ENCODE measurements at places on chromosomes 4 and X.

GRCh38 chr4:189396435-189396834 is 544.2 kb upstream of the FRG1 start:
- DNase-seq: no peak

DNA sequence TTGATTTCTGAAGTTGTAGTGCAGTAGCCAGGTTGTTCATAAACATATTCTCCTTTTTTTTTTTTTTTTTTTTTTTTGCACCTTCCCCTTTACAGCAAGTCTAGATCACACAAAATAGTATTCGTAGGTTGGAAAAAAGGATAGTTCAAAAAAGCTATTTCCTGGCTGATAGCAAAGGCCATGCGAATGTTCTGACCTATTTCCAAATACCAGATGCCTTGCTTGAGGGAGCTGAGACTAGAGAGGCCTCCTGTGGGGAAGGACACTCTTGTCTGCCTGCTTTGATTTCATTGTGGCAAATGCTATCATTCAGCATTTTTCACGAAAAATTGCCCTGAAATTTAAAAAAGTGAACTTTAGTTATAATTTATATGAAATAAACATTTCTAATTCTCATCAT is 111.4 kb downstream of the MAD2L1 start:
- no peak for DNase-seq

GRCh38 chr4:181008164-181008563 is 1235.0 kb upstream of the TENM3 start:
- DNase-seq: no peak

- no peak for DNase-seq
Measured at GRCh38 chr4:71639380-71639779, 144.5 kb downstream of the GC start.

- no peak for DNase-seq
Measured at GRCh38 chr4:1614854-1615595, 69.1 kb downstream of the FAM53A start.

GRCh38 chr4:141220271-141220670 is 424 bp upstream of the ZNF330 start:
- no peak for DNase-seq

DNA sequence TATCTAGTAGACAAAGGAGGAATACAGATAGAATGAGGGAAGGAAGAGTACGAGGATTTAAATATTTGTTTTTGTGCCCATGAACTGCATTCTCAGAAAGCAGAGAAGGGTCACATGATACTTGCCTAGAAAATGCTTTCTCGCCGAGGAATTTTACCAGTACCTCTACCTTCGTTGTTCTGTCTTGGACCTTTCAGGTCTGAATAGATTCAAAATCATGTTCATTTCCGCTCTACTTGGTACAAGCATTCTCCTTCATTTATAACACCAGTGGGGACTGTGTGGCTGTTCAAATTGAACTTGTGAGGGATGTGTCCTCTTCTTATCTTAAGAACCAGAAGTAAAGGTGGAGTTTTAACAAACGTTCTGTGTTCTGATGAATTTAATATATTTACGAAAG is 1.9 kb downstream of the USP38 start:
- no peak for DNase-seq

DNA sequence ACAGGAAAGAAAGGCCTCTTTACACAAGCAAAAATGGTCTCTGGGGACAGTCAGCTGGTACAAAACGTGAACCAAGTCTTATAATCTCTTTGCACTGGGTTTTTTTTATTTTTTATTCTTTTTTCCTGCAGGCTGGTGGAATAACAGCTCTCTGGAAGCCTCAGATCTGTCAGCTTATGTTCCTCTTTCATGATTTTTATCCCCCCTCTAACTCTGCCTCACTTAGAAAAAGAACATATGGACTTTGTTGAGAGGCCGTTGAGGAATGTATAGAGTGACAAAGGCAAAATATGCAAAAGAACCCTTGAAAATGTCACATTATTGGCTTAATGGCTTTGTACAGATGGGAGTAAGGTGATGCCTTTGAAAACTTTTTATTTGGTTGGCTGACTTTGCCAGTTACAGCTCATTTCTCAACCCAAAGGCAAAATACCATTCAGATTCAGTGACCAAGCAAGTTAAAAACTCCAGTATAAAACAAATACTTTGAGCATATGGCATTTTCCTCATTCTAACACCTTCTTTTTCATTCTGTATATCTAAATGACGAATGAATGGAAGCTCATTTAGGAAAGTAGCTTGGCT is 111.1 kb downstream of the RNF150 start:
- no peak for DNase-seq

DNA sequence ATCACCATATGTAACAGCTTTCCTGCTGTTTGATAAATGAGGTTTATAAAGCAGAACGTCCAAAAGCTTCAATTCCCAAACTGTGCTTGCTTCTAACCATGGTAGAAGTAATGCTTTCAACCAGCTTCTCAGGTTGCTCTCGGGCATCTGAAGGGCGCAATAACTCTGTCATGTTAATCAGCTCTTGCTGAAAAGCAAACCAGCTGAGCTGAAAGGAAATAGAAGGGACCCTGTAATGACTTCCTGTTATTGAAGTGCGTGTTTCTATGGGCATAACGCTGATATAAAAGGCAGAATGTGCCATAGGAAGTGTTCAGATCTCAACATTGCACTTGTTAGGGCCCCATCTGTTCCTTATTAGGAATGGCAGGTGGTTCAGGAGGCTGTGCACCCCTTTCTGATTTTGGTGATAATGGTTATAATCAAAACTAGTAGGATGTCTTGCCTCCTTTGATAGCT is 21.2 kb downstream of the HERC3 start:
- no peak for DNase-seq

- no peak for DNase-seq
Measured at GRCh38 chr4:38503689-38504395, 160.2 kb upstream of the KLF3 start.

GRCh38 chrX:154417157-154417556 is 5.8 kb downstream of the TAFAZZIN start:
- DNase-seq: no peak

GRCh38 chr4:33340168-33340567 is 2620.0 kb downstream of the PCDH7 start:
- no peak for DNase-seq

DNA sequence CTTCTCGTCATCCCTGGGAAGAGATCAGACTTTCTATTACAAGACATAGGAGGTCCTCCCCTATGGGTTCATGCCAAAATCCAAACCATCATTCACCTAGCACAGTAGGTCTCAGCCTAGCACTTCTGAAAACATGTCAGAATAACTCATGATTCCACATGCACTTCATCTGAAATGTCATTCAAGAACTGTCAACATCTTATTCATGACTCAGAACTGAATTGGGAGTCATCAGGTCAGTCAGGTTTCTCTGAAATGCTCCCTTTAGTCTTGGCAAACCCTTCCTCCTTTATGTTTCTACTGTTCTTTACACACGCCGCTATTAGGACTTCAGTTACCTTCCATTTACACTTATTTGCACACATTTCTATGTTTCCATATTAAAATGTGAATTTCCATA is 67.2 kb downstream of the ANTXR2 start:
- no peak for DNase-seq

DNA sequence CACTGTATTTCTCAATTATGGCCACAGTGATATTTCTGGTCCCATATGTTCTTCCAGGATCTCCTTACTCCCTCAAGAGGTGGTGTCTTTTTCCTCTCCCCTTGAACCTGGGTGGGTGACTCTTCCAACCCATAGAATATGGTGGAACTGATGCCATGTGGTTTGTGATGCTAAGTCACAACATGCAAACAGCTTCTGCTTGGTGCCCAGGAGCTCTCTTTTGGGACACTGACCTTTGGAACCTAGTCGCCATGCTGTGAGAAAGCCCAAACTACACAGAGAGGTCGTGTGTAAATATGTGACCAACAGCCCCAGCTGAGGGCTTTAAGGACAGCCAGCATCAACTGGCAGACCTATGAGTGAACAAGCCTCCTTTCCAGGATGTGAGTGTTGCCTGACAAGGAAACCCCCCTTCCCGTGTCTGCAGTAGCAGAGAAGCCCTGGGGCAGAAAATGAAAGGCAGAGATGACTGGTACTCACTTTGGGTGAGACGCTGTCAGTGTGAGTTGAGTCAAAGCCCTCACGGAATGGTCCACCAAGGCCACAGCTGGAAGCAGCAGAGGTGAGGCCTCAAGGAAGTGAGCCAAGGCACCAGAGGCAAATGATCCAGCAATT is 223.4 kb downstream of the BCOR start:
- no peak for DNase-seq

DNA sequence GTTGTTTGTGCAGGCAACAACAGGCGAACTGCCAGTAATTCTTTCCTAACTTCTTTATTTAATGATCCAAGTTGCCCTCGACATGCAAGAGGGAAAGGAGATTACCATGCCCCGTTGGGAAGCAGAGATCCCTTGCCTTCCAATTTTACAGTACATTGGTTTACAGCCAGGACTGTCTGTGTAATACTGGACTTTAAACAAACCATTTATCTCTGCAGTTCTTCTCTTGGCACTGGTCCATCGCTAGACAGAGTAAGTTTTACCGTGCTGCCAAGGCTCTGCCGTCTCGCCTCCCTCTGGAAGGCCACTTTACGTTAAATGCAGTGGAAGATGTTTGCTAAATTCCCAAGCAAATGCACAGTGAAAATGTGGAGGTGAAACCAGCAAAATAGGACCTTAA is 660.3 kb upstream of the PRKX start:
- DNase-seq: no peak

GRCh38 chrX:146481735-146482134 is 327.8 kb upstream of the CXorf51B start:
- no peak for DNase-seq

- DNase-seq: no peak
Measured at GRCh38 chr4:96052827-96053226, 212.9 kb downstream of the PDHA2 start.

DNA sequence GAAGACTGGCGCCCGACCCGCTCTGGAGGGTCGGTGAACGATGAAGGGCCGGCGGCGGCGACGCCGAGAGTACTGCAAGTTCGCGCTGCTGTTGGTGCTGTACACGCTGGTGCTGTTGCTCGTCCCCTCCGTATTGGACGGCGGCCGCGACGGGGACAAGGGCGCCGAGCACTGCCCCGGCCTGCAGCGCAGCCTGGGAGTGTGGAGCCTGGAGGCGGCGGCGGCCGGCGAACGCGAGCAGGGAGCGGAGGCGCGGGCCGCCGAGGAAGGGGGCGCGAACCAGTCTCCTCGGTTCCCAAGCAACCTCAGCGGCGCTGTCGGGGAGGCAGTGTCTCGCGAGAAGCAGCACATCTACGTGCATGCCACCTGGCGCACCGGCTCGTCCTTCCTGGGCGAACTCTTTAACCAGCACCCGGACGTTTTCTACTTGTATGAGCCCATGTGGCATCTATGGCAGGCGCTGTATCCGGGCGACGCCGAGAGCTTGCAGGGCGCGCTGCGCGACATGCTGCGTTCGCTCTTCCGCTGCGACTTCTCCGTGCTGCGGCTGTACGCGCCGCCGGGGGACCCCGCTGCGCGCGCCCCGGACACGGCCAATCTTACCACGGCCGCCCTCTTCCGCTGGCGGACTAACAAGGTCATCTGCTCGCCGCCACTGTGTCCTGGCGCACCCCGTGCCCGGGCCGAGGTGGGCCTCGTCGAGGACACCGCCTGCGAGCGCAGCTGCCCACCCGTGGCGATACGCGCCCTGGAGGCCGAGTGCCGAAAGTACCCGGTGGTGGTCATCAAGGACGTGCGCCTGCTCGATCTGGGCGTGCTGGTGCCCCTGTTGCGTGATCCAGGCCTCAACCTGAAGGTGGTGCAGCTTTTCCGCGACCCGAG is 568 bp downstream of the CHST7 start:
- peak; percentile 20 for DNase-seq

DNA sequence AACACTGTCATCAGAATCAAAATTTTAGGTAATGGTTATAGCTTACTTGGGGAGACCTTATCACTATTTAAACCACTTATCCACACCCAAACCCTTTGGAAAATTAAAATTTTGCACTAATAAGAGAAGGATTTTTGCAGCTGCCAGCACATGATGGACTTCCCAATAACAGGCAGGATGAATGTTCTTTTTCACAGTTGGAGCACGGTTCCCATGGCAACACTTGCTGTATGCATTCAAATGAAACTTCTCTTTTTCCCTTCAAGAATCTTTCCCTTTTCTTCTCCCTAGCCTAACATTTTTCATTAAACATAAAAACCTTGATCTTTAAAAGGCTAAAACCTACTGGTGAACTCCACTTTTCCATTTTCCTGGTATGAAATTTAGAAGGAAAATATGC is 768.2 kb downstream of the KCTD8 start:
- DNase-seq: no peak

- no peak for DNase-seq
Measured at GRCh38 chr4:14596904-14597303, 405.4 kb upstream of the CPEB2 start.

DNA sequence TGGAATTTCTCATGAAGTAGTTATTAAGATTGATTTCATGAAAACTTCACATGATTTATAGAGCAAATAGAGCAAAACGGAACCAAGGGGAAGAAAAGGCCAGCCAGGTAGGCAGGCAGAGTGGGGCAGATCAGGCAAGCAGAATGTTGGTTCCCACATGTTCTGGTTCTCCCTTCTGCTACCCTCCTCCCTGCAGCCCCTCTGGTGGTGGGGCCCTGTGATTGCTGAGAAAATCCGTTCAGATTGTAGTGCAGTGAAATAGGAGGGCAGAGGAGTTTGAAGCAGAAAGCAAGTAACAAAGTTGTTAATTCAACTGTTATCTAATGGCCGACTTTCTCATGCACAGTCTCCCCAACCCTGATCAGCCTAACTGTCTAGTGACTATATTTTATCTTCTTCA is 185.3 kb downstream of the MID1IP1 start:
- no peak for DNase-seq

DNA sequence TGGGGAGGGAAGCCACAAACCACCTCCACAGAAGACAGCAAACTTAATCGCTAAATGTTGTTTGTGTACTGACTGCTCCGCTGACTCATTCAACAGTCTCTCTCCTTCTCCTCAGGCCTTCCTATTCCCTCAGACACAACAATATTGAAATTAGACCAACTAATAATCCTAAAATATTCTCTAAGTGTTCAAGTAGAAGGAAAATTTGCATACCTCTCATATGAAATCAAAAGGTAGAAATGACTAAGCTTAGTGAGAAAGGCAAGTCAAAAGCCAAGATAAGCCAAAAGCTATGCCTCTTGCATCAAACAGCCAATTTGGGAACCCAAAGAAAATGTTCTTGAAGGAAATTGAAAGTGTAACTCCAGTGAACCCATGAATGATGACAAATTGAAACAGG is 75.7 kb upstream of the ARHGAP24 start:
- no peak for DNase-seq

- no peak for DNase-seq
Measured at GRCh38 chr4:76388160-76388908, 32.6 kb downstream of the CCDC158 start.

All from caudate nucleus (tissue), 63 donors.